Activated CD8-positive, alpha-beta memory T cell treated with anti-CD3 and anti-CD28 coated beads, Interleukin-2, amount 10 ng/mL, durations not matched to agents 7 days and 5 days (primary cell): ENCODE measurements at places on chromosomes 3 and 15. TPM values are rescaled to one million over a fixed set of nuclear protein-coding genes. Genes with fewer than 3 reads are reported as not detected.
A peak's percentile ranks its signal among the peaks of the same experiment; 100 is the strongest.

CELF6 gene
- total RNA-seq: 0.33 TPM

NPRL2 gene
- total RNA-seq: 49.7 TPM

DUOXA2 gene
- total RNA-seq: not detected

NR2E3 gene
- total RNA-seq: not detected

HHLA2 gene
- total RNA-seq: 5.2 TPM

CCDC54 gene
- total RNA-seq: not detected

FSIP1 gene
- 0.50 TPM for total RNA-seq

TRH gene
- total RNA-seq: not detected

IGSF11 gene
- not detected for total RNA-seq

CCDC32 gene
- total RNA-seq: 24.4 TPM

VGLL3 gene
- not detected for total RNA-seq

ISL2 gene
- 2.4 TPM for total RNA-seq

PCSK6 gene
- 0.44 TPM for total RNA-seq

SLC9C1 gene
- total RNA-seq: not detected

- no peak overlapping the region for H3K27ac ChIP-seq
- no peak for DNase-seq
- no peak overlapping the region for H3K4me3 ChIP-seq
These were observed 445 bp downstream of the LMOD3 start for GRCh38 chr3:69121950-69122349.

GRCh38 chr3:155049959-155050358, 30.2 kb upstream of the MME start:
- no peak overlapping the region for H3K27ac ChIP-seq
- H3K27me3 ChIP-seq: no peaks in the 10 kb centered on the region
- no peak for DNase-seq
- no peaks in the 10 kb centered on the region for H3K4me1 ChIP-seq
- H3K4me3 ChIP-seq: no peak overlapping the region

- no peak for DNase-seq
- H3K4me3 ChIP-seq: no peak overlapping the region
- no peaks in the 10 kb centered on the region for H3K36me3 ChIP-seq
- no peak overlapping the region for H3K27ac ChIP-seq
- no peaks in the 10 kb centered on the region for H3K27me3 ChIP-seq
These were observed 31.2 kb downstream of the ARPP21 start for GRCh38 chr3:35670408-35670965.

DNA sequence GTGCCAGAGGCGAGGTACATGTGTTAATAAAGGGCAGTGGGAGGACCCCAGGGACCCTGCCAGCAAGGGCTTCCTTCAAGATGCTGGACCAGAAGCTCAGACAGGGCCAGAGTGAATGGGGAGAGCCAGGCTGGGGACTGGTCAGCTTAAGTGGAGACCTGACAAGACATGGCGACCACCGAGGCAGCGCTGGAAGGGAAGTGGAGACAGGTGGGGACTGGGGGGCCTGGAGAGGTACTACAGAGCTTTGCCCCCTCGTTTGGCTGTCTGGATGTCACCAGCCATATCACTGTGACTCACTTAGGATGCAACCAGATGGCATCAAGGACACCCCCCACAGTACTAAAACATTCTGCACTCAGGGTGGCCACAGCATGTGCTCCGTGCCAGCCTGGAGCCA, 97.9 kb downstream of the ADCY5 start:
- peaks cover 10% of the 10 kb centered on the region for H3K4me1 ChIP-seq
- H3K4me3 ChIP-seq: no peak overlapping the region
- peaks cover 43% of the 10 kb centered on the region for H3K27me3 ChIP-seq
- no peak for DNase-seq

DNA sequence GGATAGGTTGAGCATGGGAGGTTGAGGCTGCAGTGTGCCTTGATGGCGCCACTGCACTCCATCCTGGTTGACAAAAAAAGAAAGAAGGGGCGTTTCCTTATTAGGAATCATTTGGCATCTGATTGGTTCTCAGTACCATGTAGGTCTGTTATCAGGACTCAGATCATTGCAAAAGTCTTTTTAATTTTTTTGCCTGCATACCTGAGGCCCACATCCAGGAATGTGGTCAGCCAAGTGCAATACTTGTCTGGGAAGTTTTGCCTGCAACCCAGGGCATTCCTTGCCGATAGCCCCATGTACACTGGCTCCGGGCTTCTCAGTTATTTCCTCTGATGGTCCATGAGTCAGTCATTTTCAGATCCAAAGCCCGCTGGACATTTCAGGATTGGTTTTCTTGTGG, 50.1 kb upstream of the CRTC3 start:
- H3K4me1 ChIP-seq: peaks cover 56% of the 10 kb centered on the region
- H3K27ac ChIP-seq: no peak overlapping the region
- H3K36me3 ChIP-seq: peaks cover 60% of the 10 kb centered on the region
- DNase-seq: no peak

GRCh38 chr15:71893691-71894090, 83.3 kb downstream of the NR2E3 start:
- H3K4me3 ChIP-seq: no peak overlapping the region
- no peak overlapping the region for H3K27ac ChIP-seq
- DNase-seq: no peak
- peaks cover 10% of the 10 kb centered on the region for H3K36me3 ChIP-seq

DNA sequence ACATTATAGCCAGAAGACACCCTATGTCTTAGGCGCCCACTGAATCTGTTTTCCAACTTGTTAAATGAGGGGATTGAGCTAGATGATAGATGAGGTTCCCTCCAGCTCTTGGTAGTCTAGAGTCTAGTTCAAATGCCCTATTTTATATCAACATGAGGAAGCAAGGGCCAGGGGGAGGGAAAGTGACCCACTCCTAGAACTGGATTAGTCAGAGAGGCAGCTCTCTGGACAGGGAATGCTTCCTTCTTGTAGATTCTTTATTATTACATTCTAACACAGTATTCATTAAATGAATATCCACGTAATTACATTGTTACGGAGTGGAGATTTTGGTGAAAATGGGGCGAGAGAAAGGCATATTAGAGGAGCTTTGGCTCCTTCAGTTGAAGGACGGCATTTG, 89.5 kb downstream of the RAD18 start:
- no peak for DNase-seq
- no peak overlapping the region for H3K27ac ChIP-seq
- no peaks in the 10 kb centered on the region for H3K4me1 ChIP-seq
- H3K27me3 ChIP-seq: no peaks in the 10 kb centered on the region
- no peak overlapping the region for H3K4me3 ChIP-seq

- no peaks in the 10 kb centered on the region for H3K4me1 ChIP-seq
- peaks cover 21% of the 10 kb centered on the region for H3K36me3 ChIP-seq
- no peak overlapping the region for H3K27ac ChIP-seq
These were observed 130.8 kb upstream of the SLC2A2 start for GRCh38 chr3:171157286-171157685.

GRCh38 chr15:59557581-59557980, 54.0 kb upstream of the GCNT3 start:
- H3K27me3 ChIP-seq: peaks cover 15% of the 10 kb centered on the region
- H3K4me3 ChIP-seq: no peak overlapping the region
- peaks cover 5% of the 10 kb centered on the region for H3K4me1 ChIP-seq
- no peaks in the 10 kb centered on the region for H3K36me3 ChIP-seq
- H3K27ac ChIP-seq: no peak overlapping the region

DNA sequence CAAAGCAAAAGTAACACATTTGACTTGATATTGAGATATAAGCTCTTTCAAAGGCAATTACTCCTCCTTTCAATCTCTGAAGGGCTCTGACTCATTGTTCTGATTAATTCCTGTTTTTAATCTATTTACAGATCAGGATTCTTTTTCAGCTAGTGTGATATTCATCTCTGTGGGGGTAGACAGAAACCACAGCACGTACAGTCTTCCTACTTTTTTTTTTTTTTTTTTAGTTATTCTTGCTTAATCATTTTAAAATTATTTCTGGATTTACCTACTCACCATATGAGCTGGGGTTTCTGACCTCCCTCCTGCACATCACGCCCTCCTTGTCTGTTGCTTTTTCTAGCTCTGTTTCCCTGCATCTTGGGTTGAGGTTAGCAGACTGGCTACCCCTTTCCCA, 1.4 kb downstream of the CNTN3 start:
- no peak overlapping the region for H3K27ac ChIP-seq
- no peaks in the 10 kb centered on the region for H3K36me3 ChIP-seq
- peaks cover 15% of the 10 kb centered on the region for H3K27me3 ChIP-seq
- no peak overlapping the region for H3K4me3 ChIP-seq
- no peaks in the 10 kb centered on the region for H3K4me1 ChIP-seq

DNA sequence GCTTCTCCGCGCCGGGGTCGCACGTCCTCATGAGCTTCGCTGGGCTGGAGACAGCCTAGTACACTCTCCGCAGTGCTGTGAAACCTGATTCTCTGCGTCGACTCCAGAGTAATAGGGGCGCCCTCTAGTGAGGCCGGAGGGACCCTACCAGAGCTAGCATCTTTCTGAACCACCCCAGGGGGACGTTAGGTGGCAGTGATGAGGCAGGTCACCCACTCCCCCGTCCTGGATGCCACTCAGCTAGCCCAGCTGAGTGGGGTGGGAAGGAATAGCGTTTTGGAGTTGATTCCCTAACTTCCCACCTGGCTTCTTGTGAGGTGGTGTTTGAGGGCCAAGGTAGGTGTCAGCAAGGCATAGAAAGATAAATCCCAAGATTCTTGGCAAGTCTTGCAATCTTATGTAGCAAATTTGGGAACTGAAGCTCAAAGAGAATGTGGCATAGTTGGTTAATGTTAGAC, 4.0 kb downstream of the DUOXA2 start:
- H3K4me3 ChIP-seq: no peak overlapping the region
- no peak overlapping the region for H3K27ac ChIP-seq
- H3K27me3 ChIP-seq: peaks cover 66% of the 10 kb centered on the region
- peaks cover 24% of the 10 kb centered on the region for H3K4me1 ChIP-seq
- no peaks in the 10 kb centered on the region for H3K36me3 ChIP-seq

DNA sequence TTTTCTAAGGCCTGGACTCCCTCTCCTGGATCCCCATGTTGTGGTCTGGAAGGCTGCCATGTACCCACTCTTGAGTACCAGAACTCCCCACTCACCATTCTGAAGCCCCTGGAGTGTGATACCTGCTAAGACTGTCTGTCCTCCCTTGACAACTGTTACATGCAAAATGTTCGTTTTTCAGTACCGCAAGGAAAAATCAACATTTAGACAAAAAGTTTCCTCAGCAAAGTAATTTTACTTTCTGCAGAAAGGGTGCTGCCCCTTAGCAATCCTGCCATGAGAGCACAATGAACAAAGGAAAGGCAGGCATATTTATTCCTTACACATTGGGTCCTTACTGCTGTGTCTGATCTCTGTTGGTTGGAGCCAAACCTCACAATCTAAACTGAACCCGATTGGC, 7.0 kb upstream of the GK5 start:
- no peaks in the 10 kb centered on the region for H3K36me3 ChIP-seq
- no peak overlapping the region for H3K27ac ChIP-seq
- no peaks in the 10 kb centered on the region for H3K4me1 ChIP-seq
- no peak overlapping the region for H3K4me3 ChIP-seq

GRCh38 chr3:171955598-171955997, 83.8 kb upstream of the FNDC3B start:
- no peak overlapping the region for H3K27ac ChIP-seq
- H3K4me3 ChIP-seq: no peak overlapping the region
- peaks cover 26% of the 10 kb centered on the region for H3K27me3 ChIP-seq

DNA sequence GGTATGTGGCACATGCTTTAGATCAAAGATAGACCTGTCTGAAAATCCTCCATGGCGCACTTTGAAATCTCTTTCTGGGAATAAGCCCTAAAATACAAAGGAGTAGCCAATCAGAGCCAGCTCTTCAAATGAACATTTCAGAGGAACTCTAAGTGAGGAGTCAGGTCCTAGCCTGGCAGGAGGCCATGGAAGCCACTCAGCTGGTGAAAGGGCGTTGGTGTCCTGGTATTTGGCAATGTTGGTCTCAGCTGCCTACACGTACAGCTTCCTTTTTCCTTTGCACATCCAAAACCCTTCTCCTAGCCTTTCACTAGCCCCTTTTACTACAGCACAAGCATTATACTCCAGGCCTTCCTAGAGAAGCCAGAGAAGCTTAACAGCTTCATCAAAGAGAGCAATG, 5.5 kb downstream of the WDR73 start:
- no peaks in the 10 kb centered on the region for H3K27me3 ChIP-seq
- H3K27ac ChIP-seq: no peak overlapping the region
- no peak for DNase-seq
- H3K4me3 ChIP-seq: no peak overlapping the region
- peaks cover 34% of the 10 kb centered on the region for H3K4me1 ChIP-seq
- H3K36me3 ChIP-seq: peaks cover 33% of the 10 kb centered on the region

DNA sequence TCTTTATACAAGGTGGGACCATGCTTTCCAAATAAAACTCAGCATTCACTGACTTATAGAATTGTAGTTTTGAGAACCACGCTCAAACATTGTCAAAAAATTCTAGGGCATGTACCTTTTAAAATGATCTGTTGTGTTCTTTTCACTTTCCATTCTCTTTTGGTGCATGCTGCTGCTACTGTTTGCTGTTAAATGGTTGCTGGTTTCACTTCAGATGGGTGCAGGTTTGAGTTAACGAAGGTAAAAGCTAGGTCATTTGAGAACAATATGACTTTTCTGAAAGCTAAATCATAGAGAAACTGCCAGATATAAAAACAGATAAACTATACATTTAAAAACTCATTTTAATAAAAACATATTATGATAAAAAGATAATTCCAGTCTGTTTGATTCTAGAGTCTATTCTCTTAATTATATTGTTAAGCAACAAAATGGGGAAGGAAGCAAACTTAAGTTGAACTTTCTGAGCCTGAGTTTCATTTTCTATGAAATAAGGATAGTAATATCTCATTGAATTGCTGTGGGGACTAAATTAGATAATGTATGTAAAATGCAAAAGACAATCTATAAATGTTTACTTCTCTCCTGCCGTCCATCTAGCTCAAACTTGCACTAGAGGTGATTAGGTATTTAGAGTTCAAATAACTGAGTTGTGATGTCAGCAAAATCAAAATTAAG, 82.4 kb downstream of the OXSM start:
- H3K27me3 ChIP-seq: peaks cover 3% of the 10 kb centered on the region
- H3K4me1 ChIP-seq: peaks cover 10% of the 10 kb centered on the region
- peak overlapping the region; percentile 3 for H3K27ac ChIP-seq
- DNase-seq: no peak
- H3K36me3 ChIP-seq: peaks cover 1% of the 10 kb centered on the region
